Right cardiac atrium (tissue), 5 donors: ENCODE measurements at places on chromosomes 6 and 20. TPM values are rescaled to one million over a fixed set of nuclear protein-coding genes. Genes with fewer than 3 reads are reported as not detected.

Gene ULBP2
- 1.2 TPM for total RNA-seq

Gene THBD
- 48.1 TPM for total RNA-seq

Gene MAS1
- not detected for total RNA-seq

Gene BPI
- 0.20 TPM for total RNA-seq

Gene TSPO2
- not detected for total RNA-seq

Gene THBS2
- total RNA-seq: 20.6 TPM

Gene MRPS10
- total RNA-seq: 44.3 TPM

Gene CALHM6
- 3.4 TPM for total RNA-seq

Gene IRF4
- total RNA-seq: 1.4 TPM

Gene TMEM244
- total RNA-seq: not detected

Gene ZSCAN23
- 1.8 TPM for total RNA-seq

Gene KCNG1
- total RNA-seq: 1.5 TPM

Gene SLC35F1
- total RNA-seq: 2.2 TPM

Gene HCK
- total RNA-seq: 5.1 TPM

Gene CARMIL1
- 17.7 TPM for total RNA-seq

Gene MRAP2
- total RNA-seq: 0.57 TPM

Gene ERVFRD-1
- total RNA-seq: not detected

Gene CHRNA4
- 0.17 TPM for total RNA-seq

Gene PI16
- total RNA-seq: 35.0 TPM

Gene DLK2
- not detected for total RNA-seq

Gene PLN
- 1,486 TPM for total RNA-seq

Gene PSMB9
- 8.2 TPM for total RNA-seq

Gene RPS10
- 757 TPM for total RNA-seq

Gene DPPA5
- total RNA-seq: not detected

Gene PKIG
- total RNA-seq: 228 TPM

Gene POLR3F
- 7.9 TPM for total RNA-seq

Gene MYB
- total RNA-seq: not detected

Gene SLC13A3
- total RNA-seq: 0.46 TPM

Gene SPATS1
- not detected for total RNA-seq

Gene ARFGEF2
- total RNA-seq: 44.1 TPM

Gene MUCL3
- total RNA-seq: not detected

Gene EMILIN3
- 4.8 TPM for total RNA-seq

Gene CTAGE9
- total RNA-seq: not detected

Gene CGA
- total RNA-seq: not detected

Gene CCM2L
- 9.4 TPM for total RNA-seq

Gene LBP
- 0.42 TPM for total RNA-seq

Gene CD93
- total RNA-seq: 25.6 TPM

Gene PPP1R3G
- total RNA-seq: 14.2 TPM

Gene GJA10
- not detected for total RNA-seq

Gene ZNF133
- total RNA-seq: 11.0 TPM

Gene SIGLEC1
- total RNA-seq: 9.1 TPM

Gene SLC39A7
- total RNA-seq: 91.7 TPM

Gene HCRTR2
- not detected for total RNA-seq

Gene SLC26A8
- total RNA-seq: not detected

Gene RAB32
- total RNA-seq: 13.4 TPM

Gene HLA-DPA1
- 53.9 TPM for total RNA-seq

Gene PPIL1
- 49.4 TPM for total RNA-seq

Gene ABHD16B
- not detected for total RNA-seq
